ENCODE measurements at places on chromosomes 3 and 15.

- DNase-seq, result no peak
Measured at GRCh38 chr3:74390121-74390877, 224.2 kb downstream of the CNTN3 start.

- DNase-seq, result no peak
Measured at GRCh38 chr3:160450846-160451245, 1.3 kb upstream of the TRIM59 start.

GRCh38 chr15:98433346-98433745, 215.0 kb upstream of the IGF1R start:
- no peak for DNase-seq

GRCh38 chr15:64263567-64263966, 92.4 kb downstream of the CSNK1G1 start:
- no peak for DNase-seq

DNA sequence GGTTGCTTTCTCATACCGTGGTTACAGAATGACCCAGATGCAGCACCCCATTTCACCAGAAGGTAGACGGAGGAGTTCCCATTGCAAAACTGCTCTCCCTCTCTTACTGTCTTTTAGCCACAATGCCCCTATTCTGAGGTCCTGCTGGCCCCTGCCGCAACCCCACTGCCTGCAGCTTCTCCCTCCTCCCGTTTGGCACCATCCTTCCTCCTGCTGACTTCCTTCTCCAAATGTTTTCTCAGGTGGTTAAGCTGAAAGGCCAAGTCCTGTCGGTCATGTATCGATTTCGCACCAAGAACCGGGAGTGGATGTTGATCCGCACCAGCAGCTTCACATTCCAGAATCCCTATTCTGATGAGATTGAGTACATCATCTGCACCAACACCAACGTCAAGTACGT, 132.3 kb upstream of the ABHD17C start:
- no peak for DNase-seq

DNA sequence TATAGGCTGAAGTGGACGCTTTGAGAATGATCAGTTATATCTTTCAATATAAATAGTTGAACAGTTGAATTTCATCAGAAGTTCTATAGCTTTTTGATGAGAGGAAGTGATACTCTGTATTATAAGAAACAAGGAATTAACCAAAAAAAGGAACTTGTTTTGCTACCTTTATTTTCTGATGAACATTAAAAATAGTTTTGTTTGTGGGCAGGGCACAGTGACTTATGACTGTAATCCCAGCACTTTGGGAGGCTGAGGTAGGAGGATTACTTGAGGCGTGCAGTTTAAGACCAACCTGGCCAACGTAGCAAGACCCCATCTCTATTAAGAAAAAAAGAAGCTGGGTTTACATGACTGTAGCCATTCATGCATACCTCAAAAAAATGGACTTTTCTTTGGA, 16.7 kb downstream of the BLOC1S6 start:
- no peak for DNase-seq

DNA sequence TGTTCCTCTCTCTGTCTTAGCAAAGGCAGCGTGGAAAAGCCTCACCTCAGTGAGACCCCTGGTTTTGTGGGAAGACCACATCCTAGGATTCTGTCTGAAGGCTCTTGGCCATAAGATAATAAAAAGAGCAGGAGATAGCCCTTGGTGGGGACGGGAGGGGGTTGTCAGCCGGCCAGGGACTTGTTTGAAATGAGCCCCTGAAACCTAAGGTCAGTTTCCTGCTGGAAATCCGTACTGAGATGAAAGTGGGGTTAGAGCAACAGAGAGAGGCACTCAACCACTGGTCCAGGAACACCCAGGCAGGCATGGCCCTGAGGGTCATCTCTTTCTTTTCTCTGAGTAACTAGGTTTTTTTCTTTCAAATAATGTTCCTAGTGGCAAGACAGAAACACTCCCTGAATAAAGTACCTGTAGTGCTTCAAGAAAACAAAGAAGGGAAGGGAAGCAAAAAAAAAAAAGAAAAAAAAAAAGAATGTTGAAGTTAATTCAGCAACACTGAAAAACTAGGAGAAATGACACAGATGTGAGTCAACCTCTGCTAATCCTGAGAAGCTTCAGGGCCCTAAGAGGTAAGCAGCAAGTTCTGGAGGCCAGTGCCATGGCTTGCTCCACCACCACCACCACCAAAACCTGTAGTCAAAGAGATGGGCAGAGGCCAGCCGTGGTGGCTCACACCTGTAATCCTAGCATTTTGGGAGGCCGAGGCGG, 3.2 kb downstream of the ITGB5 start:
- no peak for DNase-seq

DNA sequence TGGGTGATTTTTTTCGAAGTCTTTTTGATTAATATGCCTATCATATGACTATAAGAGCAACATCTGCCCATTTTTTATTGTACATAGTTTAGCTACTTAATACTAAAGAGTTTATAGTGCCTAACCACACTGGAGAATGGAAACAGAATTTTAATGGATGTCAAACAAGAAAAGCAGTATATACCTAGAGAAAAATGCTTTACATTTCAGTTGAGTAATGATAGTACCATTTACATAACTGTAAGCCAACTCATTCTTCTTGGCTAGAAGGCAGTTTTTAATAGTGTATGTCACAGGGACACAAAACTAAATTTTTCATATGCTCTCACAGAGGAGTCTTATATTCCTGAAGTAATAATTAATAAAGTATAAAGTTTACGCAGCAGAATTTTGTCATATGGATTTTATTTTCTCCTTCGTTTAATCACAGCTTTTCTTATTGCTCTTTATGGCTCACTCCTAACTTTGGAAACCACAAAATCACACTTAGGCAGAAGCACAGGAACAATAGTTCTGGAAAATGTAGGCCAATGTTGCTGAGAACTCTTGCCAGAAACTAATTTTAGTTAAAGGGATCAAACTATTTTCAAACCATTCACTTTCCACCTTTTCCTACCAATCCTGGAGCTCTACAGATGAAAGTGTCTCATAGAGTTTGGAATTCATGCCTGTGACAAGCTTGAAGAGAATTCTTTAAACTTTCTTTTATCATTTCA, 243.6 kb downstream of the ZIC1 start:
- no peak for DNase-seq

Data from retina (tissue), 1 donor.